ENCODE measurements at places on chromosomes 7 and 10.

DNA sequence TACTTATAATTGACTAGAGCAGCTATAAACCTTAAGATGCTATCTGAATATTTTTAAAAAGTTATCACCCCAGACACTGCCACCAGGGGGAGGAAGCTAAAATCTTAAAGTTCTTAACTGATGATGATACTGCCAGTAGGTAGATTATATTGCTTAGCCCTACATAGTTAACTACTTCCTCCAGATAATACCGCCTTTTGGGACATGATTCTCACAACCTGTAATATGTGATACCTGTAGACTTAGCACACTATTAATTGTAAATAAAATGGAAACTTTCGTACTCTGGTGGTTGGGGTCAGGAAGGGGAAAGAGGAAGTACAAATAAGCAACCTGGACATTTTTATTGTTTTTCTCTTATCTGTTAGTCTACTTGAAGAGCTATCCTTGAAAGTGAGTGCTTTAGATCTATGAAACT is 268.9 kb downstream of the ADK start:
- peak; percentile 32 for DNase-seq

GRCh38 chr7:150974468-150975391 is 3.4 kb downstream of the KCNH2 start:
- peak; percentile 85 for DNase-seq

- DNase-seq, result no peak
Observed at GRCh38 chr7:110774071-110774470, 316.9 kb upstream of the LRRN3 start.

DNA sequence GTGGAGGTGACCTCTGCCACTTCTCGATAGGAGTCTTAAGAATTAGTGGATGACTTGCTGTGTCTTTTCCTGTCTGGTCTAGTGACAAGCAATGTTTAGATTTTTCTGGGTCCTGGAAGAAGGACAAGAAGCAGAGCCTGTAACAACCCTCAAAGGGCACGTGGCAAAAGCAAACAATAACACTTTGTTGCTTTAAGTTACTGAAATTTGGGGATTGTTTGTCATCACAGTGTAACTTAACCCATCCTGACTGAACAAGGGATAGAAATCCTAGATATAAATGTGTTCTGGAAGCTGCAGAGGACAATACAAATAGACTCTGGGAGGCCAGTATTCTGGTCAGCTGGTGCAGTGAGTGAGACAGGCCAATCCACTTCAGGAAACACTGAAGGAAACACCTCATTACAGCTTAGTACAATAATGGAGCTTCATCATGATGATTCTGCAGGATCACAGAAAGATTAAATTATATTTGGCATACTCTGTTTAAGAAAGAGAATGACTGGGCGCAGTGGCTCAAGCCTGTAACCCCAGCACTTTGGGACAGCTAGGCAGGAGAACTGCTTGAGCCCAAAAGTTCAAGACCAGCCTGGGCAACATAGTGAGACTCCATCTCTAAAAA is 23.3 kb downstream of the ENKUR start:
- DNase-seq, result no peak

DNA sequence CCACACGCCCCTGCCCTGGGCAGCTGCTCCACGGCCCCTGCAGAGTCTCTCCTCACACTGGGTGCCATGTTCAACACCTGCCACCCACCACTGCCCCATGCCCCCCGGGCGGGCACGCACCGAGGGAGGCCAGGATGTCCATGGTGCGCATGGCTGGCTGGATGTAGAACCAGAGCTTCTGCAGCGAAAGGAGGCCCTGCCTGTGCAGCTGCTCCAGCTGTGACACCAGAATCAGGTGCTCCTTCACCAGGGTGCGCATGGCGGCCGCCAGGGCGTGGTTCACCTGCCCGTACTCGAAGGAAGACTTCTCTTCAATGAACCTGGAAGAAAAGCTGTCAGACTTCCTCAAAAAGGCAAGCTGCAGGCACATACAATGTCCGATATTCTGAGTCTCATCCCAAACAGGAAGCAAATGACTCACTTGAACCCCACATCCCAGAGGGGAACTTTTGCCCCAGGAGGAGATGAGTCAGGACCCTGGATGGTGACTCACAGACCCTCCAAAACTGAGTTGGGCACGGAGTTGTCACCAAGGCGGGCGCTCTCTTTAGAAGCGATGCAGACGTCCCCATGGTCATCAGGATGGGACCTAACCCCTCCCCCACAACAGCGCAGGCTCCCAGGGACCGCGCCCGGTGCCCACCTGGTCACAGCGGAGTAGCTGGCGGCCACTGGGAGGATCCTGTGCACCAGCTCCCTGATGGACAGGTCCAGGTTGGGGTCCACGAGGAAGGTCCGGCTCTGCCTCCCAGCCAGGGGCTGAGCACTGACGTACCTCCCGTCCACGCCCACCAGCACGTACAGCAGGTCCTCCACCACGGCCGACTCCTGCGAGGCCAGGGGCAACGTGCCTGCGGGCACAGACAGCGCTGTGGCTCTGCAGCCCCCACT is 15.5 kb downstream of the TUBGCP2 start:
- no peak for DNase-seq

DNA sequence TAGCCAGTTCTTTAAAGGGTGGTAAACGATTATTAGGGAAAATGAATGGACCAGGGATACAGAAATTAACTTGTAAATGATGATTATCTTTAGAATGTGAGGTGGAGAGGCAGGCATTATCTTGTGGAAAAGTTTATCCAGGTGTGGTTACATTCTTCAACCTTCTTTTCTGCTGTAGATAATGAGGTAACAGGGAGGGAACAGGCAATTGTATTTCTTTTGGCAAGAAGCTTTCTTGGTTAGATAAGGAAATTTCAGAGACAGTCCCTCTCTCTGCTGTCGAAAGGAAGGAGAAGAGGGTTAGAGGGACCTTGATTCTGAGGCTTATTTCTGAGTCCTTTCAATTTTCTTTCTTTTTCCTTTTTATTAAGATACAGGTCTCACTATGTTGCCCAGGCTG is 32.1 kb downstream of the MRPL32 start:
- no peak for DNase-seq

GRCh38 chr7:34277016-34277802 is 371.9 kb downstream of the BMPER start:
- DNase-seq, result no peak

- no peak for DNase-seq
Observed at GRCh38 chr7:26657206-26657641, 207.2 kb downstream of the SKAP2 start.

- DNase-seq, result peak; percentile 17
Observed at GRCh38 chr7:44891372-44891771, 6.0 kb upstream of the PURB start.

DNA sequence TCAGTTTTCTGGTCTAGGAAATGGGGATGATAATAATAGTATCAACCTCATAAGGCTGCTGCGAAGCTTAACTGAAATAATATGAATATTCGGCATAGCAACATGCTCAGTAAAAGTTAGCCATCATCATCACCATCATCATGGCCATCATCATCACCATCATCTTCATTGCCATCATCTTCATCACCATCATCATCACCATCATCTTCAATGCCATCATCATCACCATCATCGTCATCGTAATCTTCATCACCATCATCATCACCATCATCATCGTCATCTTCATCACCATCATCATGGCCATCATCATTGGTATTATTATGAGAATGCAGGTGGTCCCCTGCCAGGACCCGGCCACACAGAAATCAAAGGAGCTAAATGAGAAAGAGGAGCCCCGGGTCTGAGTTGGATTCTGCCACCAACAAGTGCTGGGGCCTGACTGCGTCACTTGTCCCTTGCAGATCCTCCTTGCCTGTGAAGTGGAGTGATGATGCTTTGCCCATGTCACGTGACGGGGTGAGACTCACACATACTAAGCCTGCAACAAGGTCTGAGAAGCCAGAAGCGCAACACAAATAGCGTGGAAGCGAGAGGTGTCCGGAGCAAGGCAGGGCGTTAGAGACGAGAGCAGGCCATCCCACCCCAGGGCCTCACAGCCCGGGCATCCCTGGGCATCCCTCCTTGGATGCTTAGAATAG is 46.1 kb upstream of the EN2 start:
- no peak for DNase-seq

- DNase-seq, result no peak
Observed at GRCh38 chr10:103787331-103787730, 68.0 kb downstream of the SH3PXD2A start.

Measured in naive thymus-derived CD8-positive, alpha-beta T cell (primary cell).